ENCODE measurements at places on chromosomes 11 and 22. TPM values are rescaled to one million over a fixed set of nuclear protein-coding genes. Genes with fewer than 3 reads are reported as not detected.

The TREH gene
- total RNA-seq, result 1.5 TPM

The ACRV1 gene
- not detected for total RNA-seq

The NLRP10 gene
- total RNA-seq, result not detected

The BTBD10 gene
- 6.5 TPM for total RNA-seq

The HIC2 gene
- 2.3 TPM for total RNA-seq

The TMEM191B gene
- total RNA-seq, result not detected

The SAA2 gene
- total RNA-seq, result not detected

The GAL gene
- 0.38 TPM for total RNA-seq

The GP1BB gene
- 1.5 TPM for total RNA-seq

The NUP98 gene
- 25.8 TPM for total RNA-seq

The OR5B2 gene
- total RNA-seq, result not detected

The IGLL1 gene
- total RNA-seq, result not detected

The SPDYC gene
- total RNA-seq, result not detected

The RHOD gene
- total RNA-seq, result 14.9 TPM

The FZD4 gene
- 9.5 TPM for total RNA-seq

The MPEG1 gene
- total RNA-seq, result 0.51 TPM

The PKP3 gene
- 23.4 TPM for total RNA-seq

The ISX gene
- total RNA-seq, result not detected

The PATE2 gene
- not detected for total RNA-seq

The OR51G2 gene
- not detected for total RNA-seq

The ZP1 gene
- total RNA-seq, result not detected

The MUC6 gene
- 89.6 TPM for total RNA-seq

The CADM1 gene
- 20.9 TPM for total RNA-seq

The LPXN gene
- 3.8 TPM for total RNA-seq

The MUC2 gene
- total RNA-seq, result not detected

The WBP2NL gene
- 2.8 TPM for total RNA-seq

The CLMP gene
- total RNA-seq, result 5.5 TPM

The OR51B2 gene
- not detected for total RNA-seq

The TBC1D22A gene
- total RNA-seq, result 16.2 TPM

The HMOX1 gene
- 1.8 TPM for total RNA-seq

Measured in pancreas (tissue), 10 donors.